H4 (cell line): ENCODE measurements at places on chromosomes 6 and 20. TPM values are rescaled to one million over a fixed set of nuclear protein-coding genes. Genes with fewer than 3 reads are reported as not detected.

- peak; percentile 52 for DNase-seq
Measured at GRCh38 chr6:135667691-135668455, 170.3 kb upstream of the AHI1 start.

- DNase-seq = no peak
Measured at GRCh38 chr6:25899123-25899522, 25.1 kb upstream of the SLC17A3 start.

DNA sequence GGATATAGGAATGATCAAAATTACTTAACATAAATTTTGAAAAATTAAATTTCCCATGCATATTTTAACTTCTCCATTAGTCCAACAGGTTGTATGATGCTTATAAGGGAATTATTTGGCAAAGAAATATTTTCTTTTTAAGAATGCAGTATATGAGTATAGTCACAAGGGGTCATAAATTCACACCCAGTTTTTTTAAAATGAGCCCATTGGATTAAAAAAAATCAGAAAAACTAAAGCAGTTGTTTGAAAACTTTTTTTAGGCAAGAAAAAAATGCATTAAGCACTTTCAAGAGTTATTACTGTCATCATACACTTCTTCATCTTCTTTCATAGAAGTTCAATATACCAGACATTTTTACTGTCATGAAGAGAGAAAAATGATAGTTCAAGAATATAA, 404.2 kb upstream of the FLRT3 start:
- no peak for DNase-seq

DNA sequence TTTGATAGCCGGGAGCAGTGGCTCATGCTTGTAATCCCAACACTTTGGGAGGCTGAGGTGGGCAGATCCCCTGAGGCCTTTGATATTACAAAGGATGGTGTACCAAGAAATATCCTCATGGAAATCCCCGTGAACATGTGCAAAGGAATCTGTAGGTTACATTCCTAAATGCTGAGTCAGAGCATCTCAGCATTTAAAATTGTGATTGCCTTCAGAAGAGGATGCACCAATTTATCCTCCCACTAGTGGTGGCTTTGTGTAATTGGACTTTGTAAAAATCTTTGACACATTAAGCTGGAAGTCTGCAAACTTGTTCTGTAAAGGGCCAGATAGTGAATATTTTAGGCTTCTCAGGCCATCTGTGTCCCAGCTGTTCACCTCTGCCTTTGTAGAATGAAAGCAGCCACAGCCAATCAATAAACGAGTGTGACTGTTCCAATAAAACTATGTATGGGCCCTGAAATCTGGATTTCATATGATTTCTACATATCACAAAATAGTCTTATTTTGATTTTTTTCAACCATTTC, 11.8 kb downstream of the TMEM14B start:
- DNase-seq = peak; percentile 80

GRCh38 chr6:42260396-42260888, 42.8 kb upstream of the MRPS10 start:
- DNase-seq = no peak

TRIM26 gene
- 39.6 and 50.5 TPM in 2 replicates for total RNA-seq

CYP39A1 gene
- 6.6 and 23.3 TPM in 2 replicates for total RNA-seq

MGME1 gene
- total RNA-seq = 9.5 and 12.0 TPM in 2 replicates

DLK2 gene
- total RNA-seq = 12.6 and 13.7 TPM in 2 replicates

RAB32 gene
- total RNA-seq = 88.3 and 93.1 TPM in 2 replicates
